CD4-positive, alpha-beta T cell treated with Interleukin-4 for 4 hours (primary cell): ENCODE measurements at places on chromosomes 11 and 22.

DNA sequence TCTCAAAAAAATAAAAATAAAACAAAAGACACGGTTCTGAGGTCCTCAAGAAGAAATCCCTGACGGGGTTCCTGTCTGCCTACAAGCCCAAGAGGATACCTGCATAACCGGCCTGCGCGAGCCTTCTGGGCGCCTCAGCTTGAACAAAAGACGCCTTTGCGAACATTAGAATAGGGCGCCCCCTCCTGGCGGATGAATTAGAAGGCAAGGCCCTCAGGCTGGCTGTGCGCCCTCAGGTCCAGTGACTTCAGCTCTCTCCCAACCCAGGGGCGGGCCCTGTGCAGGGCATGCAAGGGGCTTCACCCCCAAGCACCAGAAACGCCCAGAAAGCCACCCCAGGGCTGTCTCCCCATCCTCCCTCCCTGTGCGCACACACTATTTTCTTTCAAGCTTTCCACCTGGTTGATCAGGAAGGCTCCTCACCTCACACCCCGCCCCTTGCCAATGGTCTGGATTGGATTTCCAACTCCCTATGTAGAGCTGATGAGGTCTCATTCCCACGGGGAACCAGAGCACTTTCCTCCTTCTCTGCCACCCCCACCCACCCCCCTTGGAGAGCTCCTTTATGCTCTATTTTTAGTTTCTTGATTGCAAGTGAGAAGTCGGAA, 273.3 kb downstream of the BUD13 start:
- DNase-seq = no peak

GRCh38 chr11:36210529-36210928, 78.7 kb downstream of the COMMD9 start:
- DNase-seq = no peak

DNA sequence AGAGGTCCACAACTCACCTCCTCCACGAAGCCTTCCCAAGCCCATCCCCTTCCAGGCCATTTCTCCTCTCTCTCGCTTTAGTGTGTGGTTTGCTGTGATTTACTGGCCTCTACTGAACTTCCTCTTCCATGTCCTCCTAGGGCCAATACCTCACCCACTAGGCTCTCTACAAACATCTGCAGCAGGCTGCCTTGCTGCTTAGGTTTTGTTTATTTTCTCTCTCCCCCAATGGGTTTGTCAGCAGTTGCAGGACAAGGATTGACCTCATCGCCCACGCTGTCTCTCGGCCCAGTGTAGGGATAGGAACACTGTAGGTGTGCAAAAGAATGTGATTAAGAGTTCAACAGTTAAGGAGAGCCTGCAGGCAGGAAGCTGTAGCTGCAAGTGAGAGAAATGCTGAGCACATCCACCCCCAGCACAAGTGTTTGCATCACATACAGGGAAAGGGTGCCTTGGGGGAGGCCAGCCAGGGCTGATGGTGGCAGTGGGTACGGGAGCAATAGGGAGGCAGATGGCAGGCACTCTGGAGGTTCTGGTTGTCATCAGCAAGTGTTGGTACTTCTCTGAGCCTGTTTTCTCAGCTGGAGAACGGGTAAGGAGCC, 1.4 kb downstream of the PC start:
- DNase-seq = no peak

- no peak for DNase-seq
These were observed 34.9 kb downstream of the CADM1 start for GRCh38 chr11:115469361-115469760.

- DNase-seq = no peak
These were observed 700 bp upstream of the DEPDC5 start for GRCh38 chr22:31753005-31753633.

DNA sequence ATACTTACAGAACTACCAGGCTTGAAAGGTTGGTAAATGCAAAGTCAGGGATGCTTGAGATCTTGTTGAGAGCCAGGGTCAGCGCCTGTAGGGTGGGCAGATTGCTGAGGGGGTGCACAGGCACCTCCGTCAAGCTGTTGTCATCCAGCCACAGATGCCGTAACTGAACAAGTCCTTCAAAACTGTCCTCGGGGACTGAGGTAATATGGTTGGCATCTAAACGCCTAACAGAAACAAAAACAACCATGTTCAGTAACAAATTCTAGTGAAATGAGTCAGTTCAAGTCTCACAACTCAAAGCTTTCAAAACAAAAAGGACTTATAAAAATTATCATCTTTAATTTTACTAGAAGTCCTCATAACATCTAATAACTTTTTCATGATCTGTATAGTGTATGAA, 22.2 kb upstream of the CCDC34 start:
- no peak for DNase-seq
